NCI-H774 (cell line): ENCODE measurements at places on chromosomes 4 and X.

DNA sequence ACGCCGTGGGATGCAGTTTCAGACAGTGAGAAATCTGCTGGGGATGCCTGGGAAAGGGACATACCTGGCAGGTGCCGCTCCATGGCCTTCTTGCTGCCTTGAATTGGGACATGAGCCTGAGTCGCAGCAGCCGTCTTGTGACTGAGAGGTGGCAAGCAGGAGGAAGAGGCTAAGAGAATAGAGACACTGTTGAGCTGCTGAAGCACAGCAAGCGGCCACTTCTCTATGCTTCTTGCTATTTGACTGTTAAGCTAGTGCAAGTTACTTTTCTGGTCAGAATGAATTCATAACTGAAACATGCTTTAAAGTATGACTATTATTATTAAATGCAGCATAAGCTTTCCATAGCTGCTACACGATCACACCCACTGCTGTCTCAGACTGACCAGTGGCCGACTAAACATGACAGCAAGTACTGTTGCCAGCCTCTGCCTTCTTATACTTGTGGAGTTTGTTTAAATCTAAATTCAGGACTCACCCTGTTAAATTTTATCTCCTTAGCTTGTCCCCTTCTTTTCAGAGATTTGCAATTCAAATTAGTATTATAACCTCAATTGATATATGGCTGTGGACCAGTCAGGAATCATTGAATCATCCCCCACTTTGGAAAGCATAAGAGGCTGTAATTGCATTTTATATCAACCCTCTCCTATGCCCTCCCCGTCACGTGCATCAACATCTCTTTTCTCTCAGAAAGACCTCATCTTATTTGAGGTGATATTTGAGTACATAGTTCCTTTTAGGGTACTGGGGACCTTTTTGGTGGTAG, 24.8 kb upstream of the ACSL1 start:
- no peak for DNase-seq

GRCh38 chr4:111579767-111580166, 565.5 kb upstream of the FAM241A start:
- no peak for DNase-seq

DNA sequence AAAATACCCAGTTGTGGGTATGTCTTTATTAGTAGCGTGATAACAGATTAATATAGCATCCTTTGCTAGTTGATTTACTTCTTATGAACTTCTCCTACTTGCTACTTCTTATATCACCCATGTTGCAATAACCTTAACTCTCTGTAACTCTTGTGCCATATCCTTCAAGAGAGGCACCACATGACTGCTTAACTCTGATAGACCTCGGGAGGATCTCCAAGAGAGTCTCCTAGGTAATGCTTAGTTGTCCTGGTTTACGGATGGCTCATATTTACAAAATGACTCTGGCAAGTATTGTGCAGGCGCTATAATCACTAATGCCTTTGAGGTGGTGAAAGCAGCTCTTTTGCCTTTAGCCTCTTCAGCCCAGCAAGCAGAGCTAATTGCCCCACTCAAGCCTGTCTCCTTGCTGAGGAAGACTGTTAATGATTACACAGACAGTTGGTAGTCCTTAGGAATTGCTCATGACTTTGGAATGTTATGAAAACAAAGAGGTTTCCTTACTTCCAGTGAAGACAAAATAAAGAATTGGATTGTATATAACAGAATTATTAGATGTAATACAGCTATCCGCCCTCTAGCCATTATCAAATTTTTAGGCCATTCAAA, 1305.8 kb downstream of the PCDH7 start:
- no peak for DNase-seq

GRCh38 chr4:154489558-154490233, 1.9 kb downstream of the DCHS2 start:
- DNase-seq, result no peak

DNA sequence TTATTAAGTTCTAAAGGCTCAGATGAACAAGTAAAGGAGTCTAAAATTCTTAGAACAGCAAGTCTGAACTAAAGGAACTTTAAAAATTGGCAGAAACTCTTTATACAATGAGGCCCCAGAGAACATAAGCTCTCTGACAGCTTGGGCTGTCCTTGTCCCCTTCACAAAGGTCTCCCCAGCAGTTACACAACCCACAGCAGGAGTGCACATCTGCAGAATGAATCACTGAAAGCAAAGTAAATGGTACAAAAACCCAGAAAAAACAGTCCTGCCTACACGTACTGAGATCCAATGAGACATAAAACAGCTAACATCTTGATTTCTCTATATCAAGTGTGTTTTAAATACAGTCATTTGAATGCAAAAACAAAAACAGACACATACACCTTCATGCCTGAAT, 18.7 kb downstream of the RBBP7 start:
- no peak for DNase-seq
